Stimulated activated CD4-positive, alpha-beta T cell treated with anti-CD3 and anti-CD28 coated beads, Interleukin-4, amount 100 ng/mL, for 1 hour (primary cell): ENCODE measurements at places on chromosomes 7 and 10.

GRCh38 chr7:111012799-111013675, 77.9 kb upstream of the LRRN3 start:
- DNase-seq = peak; percentile 13

DNA sequence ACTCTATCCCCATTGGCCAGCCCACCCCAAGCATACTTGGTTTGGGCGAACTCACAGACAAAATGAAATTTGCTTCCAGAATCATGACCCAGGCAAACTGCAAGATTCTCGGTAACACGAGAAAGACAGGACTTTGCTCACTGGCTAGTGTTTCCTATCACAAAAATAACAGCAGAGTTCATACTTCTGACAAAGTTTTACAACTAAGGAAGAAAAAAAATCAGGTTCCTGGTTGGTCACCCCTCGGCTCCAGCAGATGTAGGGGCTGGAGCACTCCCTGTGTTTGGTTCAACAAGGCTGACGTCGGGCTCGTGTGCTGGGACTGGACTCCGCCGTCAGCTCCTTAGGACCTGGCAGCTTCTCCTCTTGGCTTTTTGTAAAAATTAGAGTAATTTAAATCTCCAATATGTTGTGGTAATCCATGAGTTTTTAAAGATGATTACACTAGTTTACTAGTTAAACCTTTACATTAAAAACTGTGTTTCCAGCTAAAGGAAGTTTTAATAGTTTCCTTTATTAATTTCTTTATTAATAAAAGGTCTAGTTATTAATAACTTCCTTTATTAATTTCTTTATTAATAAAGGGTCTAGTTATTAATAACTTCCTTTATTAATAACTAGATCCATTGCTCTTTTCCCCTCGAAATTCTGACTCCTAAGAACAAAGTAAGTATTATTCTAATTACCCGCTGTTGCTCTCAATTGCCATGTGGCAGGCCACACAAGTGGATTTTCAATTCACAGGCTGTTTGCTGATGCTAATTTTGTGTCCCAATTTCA, 115.6 kb upstream of the RNF32 start:
- DNase-seq = no peak

DNA sequence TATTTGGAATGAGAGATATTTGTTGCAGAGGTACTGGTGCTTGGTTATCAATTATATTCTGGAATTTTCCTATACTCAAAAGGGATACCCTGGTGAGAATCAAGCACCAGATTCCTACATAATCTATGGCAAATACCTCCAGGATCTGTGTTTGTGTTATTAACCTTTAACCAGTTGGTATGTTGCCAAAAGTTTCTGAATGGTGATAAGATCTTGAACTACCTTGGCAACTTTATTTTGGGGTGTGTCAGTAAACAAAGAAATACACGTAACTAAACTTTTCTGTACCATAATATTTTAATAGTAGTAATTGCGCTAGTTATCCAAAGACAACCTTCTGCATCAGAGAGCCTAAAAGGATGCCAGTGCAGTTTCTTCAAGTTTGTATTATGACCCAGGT, 13.4 kb downstream of the SCIN start:
- no peak for DNase-seq

- peak; percentile 21 for DNase-seq
Measured at GRCh38 chr7:74454021-74454924, 567 bp downstream of the GTF2IRD1 start.

- DNase-seq = no peak
Measured at GRCh38 chr10:94413361-94413760, 11.0 kb downstream of the TBC1D12 start.

- no peak for DNase-seq
Measured at GRCh38 chr7:112777406-112777805, 12.8 kb downstream of the TMEM168 start.

DNA sequence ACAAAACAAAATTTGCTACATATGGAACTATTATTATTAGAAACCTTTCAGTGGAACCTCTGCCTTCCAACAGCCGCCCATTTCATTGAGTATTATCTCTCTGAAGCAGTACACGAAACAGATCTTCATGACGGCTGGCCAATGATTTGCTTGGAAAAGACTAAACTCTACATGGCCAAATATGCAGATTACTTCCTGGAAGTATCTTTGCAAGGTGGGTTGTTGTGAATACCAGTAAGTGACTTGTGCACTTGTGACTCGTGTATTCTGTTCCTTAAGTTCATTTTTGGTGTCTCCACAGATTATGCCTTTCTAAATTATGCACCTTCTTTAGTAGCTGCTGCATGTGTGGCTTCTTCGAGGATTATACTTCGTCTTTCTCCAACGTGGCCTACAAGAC, 13.4 kb downstream of the CCNJ start:
- no peak for DNase-seq

- peak; percentile 71 for DNase-seq
Measured at GRCh38 chr7:21945454-21946221, at the start of gene CDCA7L. Gene CDCA7L (minus strand): TSS chr7:21945899. CDS start chr7:21945804, 95 bp downstream.

DNA sequence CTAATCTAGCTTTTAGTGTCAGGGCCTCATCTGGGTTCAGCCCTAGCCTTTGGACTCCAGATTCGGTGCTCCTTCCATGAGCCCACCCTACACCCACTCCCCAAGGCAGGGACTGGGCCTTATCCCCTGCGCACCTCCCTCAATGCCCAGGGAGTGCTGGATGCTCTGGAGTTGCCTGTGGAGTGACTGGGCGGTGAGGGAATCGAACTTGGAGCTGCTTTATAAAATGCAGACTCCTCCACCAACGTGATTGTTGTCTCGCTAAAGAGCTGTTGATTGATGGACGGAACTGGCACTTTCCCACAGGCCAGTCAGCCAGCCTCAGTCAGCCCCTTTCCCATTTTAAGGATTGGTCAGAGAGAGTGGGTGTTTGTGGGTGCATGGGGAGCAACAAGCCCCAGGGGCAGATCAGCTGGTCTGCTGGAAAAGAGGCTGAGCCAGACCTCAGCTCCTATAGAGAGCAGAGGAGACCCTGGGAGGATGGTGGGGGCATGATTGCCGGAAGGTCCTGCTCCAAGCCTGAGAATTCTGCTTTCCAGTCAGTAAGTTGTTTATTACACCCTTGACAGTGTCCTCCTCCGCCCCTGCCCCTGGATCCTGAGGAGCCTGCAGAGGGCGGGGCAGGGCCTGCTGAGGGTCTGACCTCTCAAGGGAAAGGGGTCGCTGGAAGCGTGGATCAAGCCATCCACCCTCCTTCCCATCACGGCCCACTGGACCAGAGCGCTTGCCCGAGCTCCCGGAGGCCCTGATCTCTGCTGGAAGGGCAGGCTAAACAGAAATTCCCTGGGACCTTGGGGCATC, 16.7 kb downstream of the UNC5B start:
- DNase-seq = no peak

DNA sequence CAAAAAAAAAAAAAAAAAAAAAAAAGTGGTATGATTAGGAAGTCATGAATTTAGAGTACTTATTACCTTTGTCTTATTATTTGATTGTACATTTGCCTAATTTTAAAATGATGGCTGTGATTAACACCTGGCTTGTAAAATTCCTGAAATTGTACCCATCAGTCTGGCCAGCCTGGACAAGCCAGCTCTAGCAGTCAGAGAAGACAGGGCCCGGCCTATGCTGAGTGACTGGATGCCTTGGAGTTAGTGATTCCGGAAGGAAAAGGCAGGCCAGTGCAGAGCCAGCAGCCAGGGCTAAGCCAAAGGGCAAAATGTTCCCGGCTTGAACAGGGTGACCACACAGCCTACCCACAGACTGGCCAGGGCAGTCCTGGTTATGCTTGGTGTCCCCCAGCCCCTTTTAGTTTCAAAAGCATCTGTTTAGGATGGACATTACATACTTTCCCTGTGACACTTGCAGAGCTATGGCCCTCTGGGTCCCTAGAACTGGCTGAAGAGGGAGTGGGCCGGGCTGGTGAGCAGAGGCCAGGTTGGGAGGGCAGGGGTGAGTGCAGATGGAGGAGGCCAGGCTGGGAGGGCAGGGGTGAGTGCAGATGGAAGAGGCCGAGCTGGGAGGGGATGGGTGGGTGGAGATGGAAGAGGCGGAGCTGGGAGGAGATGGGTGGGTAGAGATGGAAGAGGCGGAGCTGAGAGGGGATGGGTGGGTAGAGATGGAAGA, 61.7 kb downstream of the PROSER2 start:
- no peak for DNase-seq

- no peak for DNase-seq
Measured at GRCh38 chr7:112821345-112821744, 31.2 kb upstream of the TMEM168 start.

DNA sequence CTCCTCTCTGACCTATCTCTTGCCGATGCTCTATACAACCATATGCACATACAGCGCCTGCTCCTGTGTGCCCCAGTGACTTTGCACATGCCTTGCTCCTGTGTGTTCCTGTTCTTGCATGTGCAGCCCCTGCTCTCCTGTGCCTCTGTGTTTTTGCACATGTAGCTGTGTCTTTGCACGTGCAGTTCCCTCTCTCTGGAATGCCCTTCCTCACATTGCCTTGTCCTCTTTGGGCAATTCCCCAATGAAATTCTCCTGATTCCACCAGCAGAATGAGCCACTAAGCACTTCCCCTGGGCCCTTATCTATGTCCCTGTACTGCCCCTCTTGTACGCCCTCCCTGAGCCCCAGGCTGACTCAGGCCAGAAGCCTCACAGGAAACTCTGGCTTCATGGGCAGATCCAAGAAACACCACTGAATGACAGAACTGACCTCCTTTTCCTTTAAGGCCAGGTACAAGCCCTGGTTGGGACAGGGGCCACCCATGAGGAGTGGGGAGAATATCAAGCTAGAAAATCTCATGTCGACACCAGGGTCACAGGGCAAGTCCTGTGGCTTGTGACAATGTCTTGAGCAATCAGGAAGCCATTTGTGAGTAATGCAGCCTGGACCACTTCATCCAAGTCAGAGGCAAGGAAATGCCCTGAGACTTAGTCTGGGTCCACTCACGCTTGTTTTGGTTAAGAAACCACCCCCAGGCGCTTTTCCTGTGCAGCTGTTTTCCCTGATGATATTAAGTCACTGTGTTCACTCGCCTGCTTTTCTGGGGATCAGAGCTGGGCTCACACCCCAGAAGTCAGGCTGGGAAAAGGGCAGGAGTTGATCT, 1.9 kb upstream of the ARHGAP22 start:
- DNase-seq = no peak

DNA sequence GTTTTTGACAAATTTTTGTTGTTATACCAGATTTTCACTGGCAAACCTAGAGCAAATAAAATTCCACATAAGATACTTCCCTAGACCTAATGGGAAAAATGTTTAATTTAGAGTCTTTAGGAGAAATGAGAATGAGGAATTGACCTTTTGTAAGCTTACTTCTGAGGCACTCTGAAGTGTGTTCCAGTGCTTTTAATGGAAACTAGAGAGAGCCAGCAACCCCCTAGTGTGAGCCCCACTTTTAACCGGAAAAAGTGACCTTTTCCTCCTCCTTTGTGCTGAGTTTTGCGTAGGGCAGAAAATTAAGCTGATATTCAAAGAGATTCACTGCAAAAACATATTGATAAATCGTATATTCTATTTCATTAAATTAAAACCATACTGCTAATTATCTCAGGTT, 5.2 kb downstream of the IKZF1 start:
- no peak for DNase-seq

GRCh38 chr10:4450169-4450568, 375.8 kb upstream of the AKR1E2 start:
- DNase-seq = no peak

- no peak for DNase-seq
Measured at GRCh38 chr10:131825150-131825848, 75.5 kb upstream of the PPP2R2D start.

- no peak for DNase-seq
Measured at GRCh38 chr7:101560856-101561255, 68.2 kb downstream of the MYL10 start.

DNA sequence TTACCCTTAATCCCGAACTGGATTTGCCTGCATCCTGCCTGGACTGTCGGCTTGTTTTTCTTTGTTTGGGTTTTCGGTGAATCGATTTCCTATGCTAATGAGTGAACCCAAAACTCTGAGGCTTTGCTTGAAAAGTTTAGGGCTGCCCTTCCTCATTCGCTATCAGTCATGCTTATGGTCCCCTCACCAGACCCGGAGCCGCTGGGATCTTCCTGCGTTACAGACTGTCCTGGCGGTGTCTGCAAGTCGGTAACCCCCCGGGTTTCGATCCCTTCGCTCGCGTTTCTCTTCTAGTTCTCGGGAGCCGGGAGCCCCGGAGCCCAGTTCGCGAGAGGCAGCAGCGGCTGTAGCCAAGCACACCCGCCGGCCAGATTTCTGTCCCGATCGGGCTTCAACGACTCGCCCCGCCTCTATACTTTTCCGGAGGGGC, 2.2 kb downstream of the EMX2 start:
- no peak for DNase-seq

- DNase-seq = no peak
Measured at GRCh38 chr7:30254717-30255063, 29.7 kb upstream of the ZNRF2 start.

DNA sequence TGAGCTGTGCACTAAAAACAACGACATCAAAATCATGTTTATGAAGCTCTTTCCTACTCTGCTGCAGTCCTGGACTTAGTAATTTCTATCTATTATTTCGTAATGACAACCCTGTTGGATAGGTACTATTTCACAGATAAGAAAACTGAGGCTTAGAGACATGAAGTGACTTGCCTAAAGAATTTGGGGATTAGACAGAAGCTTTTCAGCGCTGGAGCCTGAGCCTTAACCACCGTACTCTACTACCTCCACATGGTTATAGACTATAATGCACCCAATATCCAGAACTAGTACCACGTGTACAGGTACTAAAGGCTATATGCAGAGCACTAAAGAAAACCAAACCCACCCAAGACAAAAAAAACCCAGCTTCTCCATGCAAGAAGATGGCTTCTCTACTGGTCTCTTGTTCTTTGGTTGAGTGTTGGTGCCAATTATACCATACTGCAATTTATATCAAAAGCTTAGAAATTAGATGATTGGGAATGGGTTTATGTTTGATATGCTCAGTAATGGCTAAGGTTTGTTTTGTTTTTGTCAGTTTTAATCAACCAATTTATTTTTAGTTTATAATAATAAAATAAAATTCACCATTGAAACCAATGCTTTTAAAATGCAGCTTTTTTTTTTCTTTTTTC, 6.5 kb upstream of the SNX10 start:
- no peak for DNase-seq

GRCh38 chr10:119031496-119032059, 2.1 kb downstream of the NANOS1 start:
- no peak for DNase-seq
